ENCODE measurements at places on chromosomes 3 and 15.

DNA sequence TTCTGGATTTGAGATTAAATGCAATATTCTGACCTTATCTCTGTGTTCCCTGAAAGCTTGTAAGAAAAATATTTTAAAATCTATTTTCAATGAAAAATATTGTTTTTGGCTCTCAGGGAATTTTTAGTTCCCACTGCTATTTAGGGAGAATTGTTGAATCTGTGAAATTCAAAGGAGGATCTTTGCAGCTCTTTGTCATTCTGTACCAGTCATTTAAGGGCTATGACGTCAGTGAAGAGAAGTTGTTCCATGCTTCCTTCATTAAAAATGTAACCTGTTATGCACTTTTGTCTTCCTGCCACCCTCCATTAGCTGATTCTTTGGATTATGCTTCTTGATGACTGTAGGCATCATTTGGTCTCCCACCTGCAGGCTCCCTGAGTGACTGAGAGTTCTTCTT is 427.8 kb upstream of the C2CD4B start:
- DNase-seq: no peak

DNA sequence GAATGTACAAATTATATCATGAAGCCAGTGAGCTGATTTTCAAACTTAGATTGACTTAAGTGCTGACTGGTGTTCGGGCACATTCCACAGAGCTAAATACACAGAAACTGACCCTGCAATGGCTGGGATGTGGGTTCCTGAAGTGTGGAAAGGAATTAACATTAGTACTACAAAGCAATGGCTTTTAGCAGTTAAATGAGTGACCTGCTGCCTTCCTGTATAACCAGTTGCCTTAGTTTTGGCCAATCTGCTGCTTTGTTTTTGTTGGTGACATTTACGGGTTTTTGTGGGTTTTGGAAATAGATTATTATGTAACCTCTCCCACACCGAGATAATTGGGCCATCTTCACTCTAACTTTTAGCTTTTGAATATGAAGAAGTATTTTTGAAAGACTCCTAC is 2.4 kb upstream of the SKIC8 start:
- DNase-seq: no peak

- no peak for DNase-seq
Measured at GRCh38 chr3:74403307-74403706, 211.2 kb downstream of the CNTN3 start.

DNA sequence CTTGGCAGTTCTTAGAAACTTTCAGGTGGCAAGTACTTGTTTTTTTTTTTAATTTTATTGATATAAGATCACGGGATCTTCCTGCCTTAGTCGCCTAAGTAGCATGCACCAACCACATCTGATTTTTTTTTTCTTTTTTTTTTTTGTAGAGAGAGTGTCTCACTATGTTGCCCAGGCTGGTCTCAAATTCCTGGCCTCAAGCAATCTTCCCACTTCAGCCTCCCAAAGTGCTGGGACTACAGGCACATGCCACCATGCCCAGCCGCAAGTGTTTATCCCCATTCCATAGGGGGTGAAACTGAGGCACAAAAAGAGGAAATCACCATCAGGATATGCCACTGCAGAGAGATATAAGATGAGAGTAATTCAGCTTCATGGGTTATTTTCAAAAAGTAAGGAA is 102.9 kb downstream of the IGF2BP2 start:
- no peak for DNase-seq

DNA sequence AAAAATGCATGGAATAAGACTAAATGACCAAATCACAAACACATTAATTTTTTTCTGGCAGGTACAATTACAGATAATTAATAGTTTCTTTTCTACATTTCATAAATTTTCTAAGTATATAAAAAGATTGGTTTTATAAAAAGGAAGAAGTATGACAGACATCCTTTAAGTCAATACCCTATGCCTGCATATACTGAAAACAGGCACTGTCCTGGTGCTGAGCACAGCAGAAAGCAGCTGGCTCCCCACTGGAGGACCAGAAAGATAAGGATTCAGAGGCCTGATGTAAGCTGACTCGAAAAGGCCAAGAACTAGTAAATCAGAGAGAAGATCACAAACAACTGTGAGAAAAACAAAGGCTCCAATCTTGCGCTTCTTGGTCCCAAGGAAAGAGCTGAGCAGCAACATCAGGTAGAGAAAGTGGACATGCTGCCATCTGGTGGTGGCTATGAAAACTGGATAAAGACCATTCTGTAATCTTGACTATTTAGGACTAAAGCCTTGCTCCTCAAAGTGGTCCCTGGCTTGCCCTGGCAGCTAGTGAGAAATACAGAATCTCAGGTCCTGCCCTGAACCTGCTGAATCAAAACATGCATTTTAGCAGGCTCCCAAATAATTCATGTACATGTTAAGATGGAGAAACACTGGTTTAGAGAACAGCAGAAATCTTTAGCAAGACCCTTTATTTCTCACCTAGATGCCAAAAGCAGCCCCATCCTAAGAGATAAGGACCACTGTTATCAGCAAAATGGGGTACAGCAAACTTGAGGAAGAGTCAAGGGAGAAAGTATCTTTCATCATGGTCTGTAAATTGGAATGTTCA is 76.0 kb downstream of the TRANK1 start:
- DNase-seq: peak; percentile 53

GRCh38 chr3:57691411-57692132 is 1.3 kb downstream of the DENND6A start:
- no peak for DNase-seq

DNA sequence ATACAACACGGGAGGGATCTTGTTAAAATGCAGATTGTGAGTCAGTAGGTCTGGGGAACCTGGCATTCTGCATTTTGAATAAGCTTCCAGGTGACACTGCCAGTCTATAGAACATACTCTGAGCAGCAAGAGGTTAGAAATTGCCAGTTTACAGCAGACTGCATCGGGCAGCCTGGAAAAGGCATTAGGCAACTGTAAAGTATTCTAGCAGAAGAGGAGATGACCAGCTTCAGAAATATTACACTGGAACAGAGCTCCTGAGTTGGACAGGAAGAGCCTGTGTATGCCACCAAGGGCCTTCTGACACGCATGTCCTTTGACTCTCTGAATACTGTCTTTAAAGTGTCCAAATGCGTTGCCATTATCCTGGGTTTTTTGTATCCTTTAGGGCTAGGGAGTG is 2.5 kb upstream of the ACAN start:
- DNase-seq: no peak

DNA sequence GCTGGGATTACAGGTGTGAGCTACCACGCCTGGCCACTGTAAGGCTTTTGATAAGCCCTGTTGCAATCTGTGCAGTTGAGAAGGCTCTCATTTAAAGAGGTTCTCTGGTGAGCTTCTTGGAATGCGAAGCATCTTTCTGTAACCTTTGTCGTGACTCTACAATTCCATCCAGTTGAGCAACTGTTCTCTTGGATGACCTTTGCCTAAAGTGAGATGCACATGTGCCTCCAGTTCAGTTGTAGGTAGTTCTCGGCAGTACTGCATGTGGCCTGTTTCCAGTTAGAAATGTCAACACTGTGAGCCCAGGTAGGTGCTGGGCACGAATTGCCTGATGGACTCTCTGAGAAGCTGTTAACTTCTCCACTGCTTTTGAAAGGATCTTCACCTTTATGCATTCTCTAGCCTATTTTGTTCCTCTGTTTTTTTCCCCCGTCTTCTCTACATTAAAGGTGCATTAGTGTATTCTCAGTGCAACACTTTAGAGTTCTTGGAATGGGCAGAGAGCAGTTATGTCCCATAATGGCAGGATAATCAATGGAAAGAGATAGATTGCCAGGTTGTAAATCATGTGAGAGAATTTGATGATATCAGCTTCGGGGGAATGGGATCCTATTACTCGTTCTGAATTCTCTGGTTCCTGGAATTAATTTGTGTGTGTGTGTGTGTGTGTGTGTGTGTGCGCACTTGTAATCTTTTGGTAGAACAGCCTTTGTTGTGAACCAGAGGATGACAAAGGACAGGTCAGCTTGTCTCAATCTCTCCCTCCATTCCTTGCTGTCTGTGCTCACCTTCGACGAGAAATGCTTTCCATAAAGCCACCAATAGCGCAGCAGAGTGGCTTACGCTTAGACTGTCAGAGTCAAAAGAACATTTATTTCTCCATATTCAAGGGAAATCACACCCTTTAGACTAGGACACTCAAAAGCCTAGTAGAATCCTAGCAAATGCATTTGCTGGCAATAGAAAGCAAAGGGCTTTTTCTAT is 51.1 kb downstream of the PTPRG start:
- DNase-seq: no peak

GRCh38 chr3:148379763-148380382 is 317.8 kb upstream of the AGTR1 start:
- DNase-seq: no peak

DNA sequence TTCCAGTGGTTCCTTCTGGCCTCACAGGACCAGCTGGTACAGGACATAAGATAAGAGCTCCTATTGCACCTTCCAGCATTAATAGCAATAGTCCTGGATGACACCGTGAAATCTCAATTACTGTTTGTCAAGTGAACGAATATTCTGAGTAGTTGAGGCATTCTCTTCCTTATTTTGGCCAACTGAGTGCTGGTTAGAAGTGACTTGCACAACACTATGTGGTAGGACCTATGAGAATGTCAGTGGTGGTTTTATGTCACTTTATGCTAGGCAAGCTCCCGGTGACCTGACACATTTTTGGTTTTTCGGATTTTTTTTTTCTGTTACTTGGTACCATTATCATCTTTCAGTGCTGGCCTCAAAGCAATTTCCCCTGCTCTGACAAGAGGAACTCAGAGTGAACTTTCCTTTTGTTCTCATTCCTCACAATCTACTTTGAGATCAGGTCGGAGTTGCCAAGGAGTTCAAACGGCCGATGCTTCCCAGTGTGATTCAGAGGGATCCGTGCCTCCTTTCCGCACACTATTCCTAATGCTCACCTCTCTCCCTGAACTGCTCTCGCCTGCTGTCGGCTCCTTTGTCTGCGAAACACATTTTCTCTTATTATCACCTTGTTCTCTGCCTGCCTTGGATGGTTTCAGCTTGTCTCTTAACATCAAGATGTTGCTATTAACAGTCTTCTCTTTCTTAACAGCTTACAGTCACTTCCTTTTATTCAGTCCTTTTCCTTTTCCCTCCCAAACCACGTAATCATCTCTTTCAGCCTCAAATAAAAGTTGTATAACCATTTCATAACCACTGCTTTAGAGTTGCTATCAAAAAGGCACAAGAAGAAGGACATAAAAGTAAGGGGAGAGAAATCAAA is 35.8 kb downstream of the QTRT2 start:
- DNase-seq: no peak

GRCh38 chr3:95705786-95706418 is 1108.5 kb upstream of the EPHA6 start:
- DNase-seq: peak; percentile 26

- no peak for DNase-seq
Measured at GRCh38 chr3:179969525-179969924, 67.2 kb downstream of the PEX5L start.

- no peak for DNase-seq
Measured at GRCh38 chr3:111850537-111850936, 8.5 kb upstream of the PHLDB2 start.

- DNase-seq: no peak
Measured at GRCh38 chr3:359672-360071, 163.1 kb downstream of the CHL1 start.

DNA sequence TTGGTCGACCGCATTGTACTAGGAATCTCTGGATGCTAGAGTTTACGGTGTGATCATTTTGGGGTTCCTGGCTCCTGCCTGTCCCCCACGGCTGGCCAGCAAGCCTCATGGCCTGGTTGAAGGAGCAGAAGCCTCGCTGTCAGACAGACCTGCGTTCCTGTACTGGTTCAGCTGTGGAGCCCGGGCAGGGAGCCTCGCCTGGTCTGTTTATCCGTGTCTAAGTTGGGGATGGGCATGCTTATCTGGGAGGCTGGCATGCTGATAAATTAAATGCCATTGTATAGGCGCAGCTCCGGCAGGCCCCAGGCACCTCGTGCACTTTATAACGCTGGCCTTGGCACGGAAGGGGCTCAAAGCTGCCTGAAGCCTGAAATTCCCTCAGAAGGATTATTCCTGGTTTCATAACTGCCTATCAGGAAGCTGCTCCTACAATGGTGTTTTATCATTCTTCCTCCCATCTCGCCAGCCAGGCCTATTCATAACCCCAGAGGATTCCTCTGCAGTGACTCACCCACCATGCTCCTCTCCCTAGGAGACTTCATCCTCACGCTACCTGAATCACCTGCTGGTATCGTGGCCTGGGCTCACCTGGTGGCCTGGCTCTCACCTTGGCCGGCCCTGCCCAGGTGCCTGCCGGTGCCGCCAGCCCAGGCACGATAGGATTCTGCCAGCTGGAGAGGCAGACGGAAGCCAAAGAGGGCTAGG is 110.9 kb downstream of the ASB7 start:
- no peak for DNase-seq

GRCh38 chr3:57068437-57069089 is 8.1 kb downstream of the SPATA12 start:
- no peak for DNase-seq

DNA sequence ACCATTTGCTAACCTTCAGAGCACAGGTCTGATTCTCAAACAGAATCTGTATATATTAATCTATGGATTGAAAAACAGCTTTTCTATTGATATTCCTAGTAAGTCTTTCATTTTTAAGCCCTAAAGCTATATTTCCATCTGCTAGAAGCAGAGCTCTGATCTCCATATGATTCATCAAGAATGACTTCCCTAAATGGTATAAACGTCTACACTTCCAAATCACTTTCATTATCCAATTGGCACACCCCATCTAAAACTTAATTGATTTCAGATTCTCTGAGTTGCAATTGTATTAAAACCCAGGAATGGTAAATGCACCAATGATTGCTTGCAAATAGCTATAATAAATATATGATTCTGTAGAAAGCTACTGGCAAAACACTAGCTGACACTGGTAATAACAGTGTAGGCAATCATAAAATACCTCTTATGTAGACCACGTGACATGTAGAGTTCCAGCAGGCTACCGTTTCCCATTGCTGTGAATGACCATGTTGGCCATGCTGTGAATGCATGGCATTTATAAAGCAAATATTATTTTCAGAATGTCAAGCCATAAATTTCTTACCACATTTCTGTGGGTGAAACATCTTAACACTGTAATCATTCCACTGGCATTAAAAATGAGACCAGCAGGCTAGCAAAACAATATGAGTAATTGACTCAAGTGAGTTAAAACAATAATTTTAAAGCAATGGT is 226.0 kb downstream of the ZMAT3 start:
- no peak for DNase-seq

GRCh38 chr3:38107911-38108648 is 28.8 kb downstream of the ACAA1 start:
- DNase-seq: no peak
